M059J (cell line): ENCODE measurements at places on chromosomes 13 and 19.

DNA sequence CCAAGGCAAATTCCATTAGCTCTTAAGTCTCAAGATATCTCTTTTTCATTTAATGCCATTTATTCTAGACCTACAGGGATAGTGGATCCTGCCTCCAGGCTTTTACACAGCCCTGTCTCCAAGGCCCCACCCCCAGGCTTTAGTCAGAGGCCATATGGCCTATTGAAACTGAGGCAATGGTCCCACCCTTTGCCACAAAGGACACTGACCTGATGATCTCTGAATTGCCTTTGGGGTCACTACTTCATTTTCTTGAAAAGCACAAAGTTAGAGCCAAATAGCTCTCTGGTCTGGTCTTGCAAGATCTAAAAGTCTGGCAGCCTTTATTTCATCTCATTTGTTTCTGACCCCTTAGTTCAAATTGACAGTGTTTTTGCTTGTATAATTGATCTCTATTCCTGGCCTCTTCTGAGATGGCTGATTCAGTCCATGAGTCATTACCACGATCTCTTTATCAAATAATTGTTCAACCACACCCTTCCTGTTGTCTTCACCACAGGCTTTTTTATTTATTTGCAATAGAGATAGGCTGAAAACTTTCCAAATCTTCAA is 209.8 kb downstream of the FGF14 start:
- peak; percentile 70 for DNase-seq

- DNase-seq: no peak
Observed at GRCh38 chr19:5115351-5115750, 146.4 kb downstream of the KDM4B start.

- DNase-seq: no peak
Observed at GRCh38 chr13:70255406-70255991, 147.2 kb upstream of the KLHL1 start.

DNA sequence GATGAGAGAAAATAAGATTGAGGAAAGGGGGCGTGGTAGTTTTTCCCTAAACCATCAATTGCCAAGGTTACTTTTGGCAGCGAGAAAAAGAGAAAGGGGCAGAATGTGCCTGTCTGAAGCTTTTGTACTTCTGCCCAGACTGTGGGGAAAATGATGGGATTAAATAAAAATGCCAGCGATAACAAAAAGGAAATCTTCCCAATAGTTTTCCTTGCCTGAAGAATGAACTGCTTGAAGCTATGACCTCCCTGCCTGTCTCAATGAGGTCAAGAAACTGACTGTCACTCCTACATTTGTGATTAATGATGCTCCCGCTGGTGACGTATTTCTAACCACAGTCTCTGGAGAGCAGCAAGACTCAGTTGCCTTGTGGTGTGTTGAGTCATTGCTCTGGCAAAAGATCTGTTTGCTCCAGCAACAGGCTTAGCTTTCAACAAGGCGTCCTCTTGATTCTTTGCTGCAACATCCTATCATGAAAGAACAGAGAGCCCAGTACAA is 1051.5 kb downstream of the DIAPH3 start:
- DNase-seq: peak; percentile 98

GRCh38 chr13:86882835-86883234 is 788.3 kb upstream of the SLITRK5 start:
- DNase-seq: no peak

DNA sequence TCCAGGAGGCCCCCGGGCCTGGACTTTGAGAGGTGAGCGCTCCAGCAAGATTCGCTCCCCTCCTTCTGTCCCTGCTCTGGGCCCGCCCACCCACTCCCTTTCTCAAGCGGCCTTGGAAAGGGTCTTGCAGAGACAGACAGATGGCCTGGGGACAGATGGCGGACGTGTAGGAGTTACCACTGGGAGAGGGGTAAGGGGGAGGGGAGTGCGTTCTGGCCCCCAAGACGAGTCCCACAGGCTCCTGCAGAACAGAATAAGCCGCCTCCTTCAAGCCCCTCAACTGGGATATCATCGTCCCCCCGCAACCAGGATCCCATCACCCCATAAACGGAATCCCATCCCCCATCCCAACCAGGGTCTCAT is 3.6 kb upstream of the TNFAIP8L1 start:
- no peak for DNase-seq

GRCh38 chr19:18541258-18541991 is 1.9 kb downstream of the FKBP8 start:
- no peak for DNase-seq

DNA sequence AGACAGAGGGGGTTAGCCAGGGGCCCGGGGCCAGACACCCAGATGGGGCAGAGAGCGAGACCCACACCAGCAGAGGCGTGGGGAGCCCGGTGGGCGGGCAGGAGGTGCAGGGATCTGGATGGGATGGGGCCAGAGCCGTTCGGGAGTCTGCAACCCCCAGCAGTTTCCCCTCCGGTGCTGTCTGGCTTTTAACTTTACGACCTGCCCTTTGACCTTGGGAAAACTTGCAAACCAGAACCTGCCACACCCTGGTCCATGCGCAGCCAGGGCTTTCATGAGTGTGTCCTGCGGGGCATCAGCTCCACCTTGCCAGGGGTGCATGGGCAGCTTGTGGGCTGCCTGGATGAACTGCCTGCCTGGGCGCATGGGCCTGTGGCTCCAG is 9.8 kb downstream of the JOSD2 start:
- DNase-seq: no peak

GRCh38 chr13:62779161-62779560 is 1363.5 kb upstream of the PCDH20 start:
- DNase-seq: no peak

- peak; percentile 32 for DNase-seq
Observed at GRCh38 chr13:100089465-100090032, 656 bp downstream of the PCCA start.

GRCh38 chr13:100604918-100605710 is 16.5 kb upstream of the GGACT start:
- no peak for DNase-seq
